Stimulated activated CD8-positive, alpha-beta memory T cell treated with anti-CD3 and anti-CD28 coated beads, Interleukin-4, amount 100 ng/mL, for 1 hour (primary cell): ENCODE measurements at places on chromosomes 6 and 20.

DNA sequence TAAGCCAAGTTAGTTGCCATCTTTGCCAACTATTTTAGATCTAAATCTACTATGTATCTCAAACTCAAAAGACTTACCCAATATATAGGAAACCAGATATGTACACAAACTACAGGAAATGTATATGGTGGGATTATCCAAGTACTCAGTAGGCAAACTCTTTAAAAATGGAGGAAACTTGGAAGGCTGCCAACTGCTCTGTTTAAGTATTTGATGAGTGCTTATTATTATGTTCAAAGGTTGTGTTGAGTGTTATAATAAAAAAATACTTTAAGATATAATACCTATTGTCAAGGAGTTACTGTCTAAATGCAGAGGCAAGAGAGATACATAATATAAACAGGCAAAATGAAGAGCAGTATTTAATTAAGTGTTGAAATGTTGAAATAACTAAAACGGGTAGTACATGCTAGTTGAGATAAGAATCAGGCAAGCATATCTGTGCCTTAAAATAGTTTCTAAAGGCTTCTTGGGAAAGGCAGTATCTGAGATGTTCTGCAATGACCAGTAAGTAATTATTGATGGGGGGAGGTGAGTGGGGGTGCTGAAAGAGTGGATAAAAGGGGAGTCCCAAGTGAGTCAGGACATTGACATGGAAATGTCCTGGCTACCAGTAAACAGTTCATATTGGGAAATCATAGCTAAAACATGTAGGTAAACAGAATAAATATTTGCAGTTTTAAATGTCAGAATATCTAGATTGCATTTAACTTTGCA, 6.5 kb upstream of the DST start:
- DNase-seq: no peak

DNA sequence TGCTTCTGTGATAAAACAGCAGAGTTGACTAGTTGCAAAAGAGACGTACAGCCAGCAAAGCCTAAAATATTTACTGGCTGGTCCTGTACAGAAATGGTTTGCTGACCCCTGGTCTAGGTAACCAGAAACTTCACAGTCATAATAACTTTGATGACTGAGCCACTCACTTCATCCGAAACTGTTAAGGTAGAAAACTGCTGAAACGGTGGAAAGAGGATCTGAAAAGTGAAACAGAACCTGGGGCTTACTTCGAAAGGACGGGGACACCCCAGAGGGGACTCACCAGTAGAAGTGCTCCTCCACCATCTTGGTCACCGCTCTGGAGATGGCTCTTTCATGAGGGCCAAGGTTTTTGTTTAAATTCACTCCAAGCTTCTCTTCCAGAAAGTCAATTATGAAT, 16.4 kb downstream of the FAXC start:
- no peak for DNase-seq

DNA sequence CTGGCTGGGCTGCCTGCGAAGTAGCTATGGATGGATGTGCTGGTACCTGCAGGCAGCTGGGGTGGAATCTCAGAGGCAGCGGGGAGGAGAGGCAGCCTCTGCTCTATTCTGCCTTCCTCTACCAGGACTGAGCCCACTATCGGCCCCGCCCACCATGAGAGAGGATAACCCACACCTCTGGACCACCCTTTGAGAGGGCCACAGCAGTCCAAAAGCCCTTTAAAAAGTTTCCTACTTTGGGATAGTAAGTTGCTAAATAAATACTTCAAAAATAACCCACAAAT, 36.1 kb downstream of the EZR start:
- no peak for DNase-seq

DNA sequence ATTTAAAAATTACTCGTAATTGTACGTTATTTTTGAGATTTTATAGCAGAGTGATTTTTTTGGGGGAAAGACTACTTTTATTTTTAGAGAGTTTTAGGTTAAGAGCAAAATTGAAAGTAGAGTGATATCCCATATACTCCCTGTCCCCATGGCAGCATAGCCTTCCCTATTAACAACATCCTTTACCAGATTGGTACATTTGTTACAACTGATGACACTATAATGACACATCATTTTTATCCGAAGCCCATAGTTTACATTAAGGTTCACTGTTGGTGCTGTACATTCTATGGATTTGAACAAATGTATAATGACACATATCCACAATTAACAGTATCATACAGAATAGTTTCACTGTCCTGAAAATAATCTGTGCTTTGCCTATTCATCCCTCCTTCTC, 1126.4 kb upstream of the CITED2 start:
- no peak for DNase-seq

GRCh38 chr6:227074-227782, 65.1 kb upstream of the DUSP22 start:
- DNase-seq: no peak

- DNase-seq: no peak
Observed at GRCh38 chr6:155030148-155030720, 35.1 kb downstream of the TIAM2 start.

DNA sequence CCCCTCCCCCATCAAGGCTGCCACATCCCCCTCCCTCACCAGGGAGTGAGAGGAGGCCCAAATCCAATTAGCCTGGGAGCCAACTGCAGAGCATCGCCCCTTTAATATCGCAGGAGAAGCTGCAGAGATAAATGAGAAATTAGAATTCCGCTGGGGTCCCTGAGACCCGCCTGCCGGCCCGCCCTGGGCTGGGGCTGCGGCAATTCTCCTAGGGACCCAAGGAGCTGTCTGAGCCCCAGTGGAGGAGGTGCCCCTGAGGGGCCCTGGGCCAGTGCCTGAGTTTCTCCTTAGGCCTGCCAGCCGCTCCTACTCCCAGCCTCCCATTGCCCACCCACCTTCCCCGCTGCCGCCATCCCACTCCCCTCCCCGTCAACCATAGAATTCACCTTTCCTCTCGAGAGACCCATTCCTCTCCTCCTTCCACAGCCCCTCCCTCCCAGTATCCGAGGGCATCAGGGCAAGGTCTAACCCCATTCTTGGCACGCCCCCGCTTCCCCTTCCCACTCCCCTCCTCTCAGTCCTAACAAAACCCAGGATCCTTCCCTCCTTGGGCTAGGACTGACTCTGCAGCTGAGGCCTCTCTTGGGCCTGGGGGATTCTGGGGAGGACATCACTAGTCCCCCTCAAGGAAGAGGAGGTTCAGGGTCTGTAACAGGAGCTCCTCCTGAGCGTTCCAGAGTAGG, 20.0 kb upstream of the CDH22 start:
- no peak for DNase-seq

- no peak for DNase-seq
Observed at GRCh38 chr20:62735331-62735821, 26.7 kb downstream of the NTSR1 start.

- no peak for DNase-seq
Observed at GRCh38 chr6:144155529-144155928, 5.2 kb downstream of the STX11 start.
